ENCODE measurements at places on chromosomes 7 and 10. TPM values are rescaled to one million over a fixed set of nuclear protein-coding genes. Genes with fewer than 3 reads are reported as not detected.

Gene PGAM2
- total RNA-seq, result 0.13 TPM

Gene SLK
- total RNA-seq, result 47.6 TPM

Gene PRKCQ
- not detected for total RNA-seq

DNA sequence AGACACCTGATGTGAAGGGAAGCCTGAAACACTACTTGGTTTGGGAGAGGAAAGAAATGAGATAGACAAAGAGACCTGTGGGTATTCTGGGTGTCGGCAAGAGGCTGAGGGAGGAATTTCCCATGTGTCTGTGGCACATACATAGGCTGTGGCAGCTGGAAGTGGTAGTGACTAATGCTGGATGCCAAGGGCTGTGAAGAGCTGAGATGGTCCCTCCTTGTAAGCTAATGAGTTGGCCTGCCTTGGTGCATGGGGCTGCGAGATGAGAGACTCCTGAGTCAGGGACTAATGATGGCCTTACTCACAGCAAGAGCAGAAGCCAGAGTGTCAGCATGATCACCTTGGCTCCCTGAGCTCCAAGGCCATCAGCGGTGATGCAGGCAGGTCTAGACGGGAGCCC lies 119.0 kb upstream of the EEPD1 start:
- H3K27ac ChIP-seq, result no peak overlapping the region
- no peaks in the 10 kb centered on the region for H3K36me3 ChIP-seq
- H3K27me3 ChIP-seq, result no peaks in the 10 kb centered on the region
- H3K4me1 ChIP-seq, result peaks cover 10% of the 10 kb centered on the region
- H3K4me3 ChIP-seq, result no peak overlapping the region
- DNase-seq, result no peak

DNA sequence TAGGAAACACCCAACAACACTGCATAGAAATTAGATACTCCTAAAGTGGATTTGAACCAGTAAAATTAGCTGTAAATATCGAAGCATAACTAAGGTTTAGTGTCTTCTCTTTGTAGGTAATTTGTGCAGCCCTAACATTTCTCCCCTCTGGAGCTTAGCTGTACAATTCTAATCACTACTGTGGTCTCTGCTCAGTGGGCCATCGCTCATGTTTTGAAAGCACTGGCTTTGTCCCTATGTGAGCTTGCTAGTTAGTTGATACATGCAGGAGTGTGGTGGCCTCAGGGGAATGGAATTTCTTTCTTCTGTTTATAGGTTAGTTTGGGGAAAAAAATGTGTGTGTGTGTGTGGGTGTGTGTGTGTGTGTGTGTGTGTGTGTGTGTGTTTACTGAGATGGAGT lies 373.1 kb downstream of the DPP6 start:
- H3K4me1 ChIP-seq, result no peaks in the 10 kb centered on the region
- no peaks in the 10 kb centered on the region for H3K27me3 ChIP-seq
- no peak for DNase-seq
- H3K4me3 ChIP-seq, result no peak overlapping the region
- H3K36me3 ChIP-seq, result no peaks in the 10 kb centered on the region

DNA sequence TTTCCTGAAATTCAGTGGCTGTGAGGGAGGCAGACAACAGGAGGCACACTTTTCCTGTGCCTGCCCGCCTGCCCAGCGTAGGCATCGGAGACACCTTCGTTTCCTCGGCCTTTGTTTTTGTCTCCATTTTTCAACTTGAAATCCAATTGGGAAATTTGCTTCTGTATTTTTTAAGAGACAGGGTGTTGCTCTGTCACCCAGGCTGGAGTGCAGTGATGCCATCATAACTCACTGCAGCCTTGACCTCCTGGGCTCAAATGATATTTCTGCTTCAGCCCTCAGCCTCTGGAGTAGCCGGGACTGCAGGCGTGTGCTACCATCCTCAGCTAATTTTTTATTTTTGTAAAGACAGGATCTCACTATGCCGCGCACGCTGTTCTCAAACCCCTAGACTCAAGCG lies 116.8 kb downstream of the CYTH3 start:
- H3K4me1 ChIP-seq, result no peaks in the 10 kb centered on the region
- H3K27me3 ChIP-seq, result no peaks in the 10 kb centered on the region
- H3K4me3 ChIP-seq, result no peak overlapping the region
- DNase-seq, result no peak
- H3K27ac ChIP-seq, result no peak overlapping the region
- H3K36me3 ChIP-seq, result peaks cover 94% of the 10 kb centered on the region

DNA sequence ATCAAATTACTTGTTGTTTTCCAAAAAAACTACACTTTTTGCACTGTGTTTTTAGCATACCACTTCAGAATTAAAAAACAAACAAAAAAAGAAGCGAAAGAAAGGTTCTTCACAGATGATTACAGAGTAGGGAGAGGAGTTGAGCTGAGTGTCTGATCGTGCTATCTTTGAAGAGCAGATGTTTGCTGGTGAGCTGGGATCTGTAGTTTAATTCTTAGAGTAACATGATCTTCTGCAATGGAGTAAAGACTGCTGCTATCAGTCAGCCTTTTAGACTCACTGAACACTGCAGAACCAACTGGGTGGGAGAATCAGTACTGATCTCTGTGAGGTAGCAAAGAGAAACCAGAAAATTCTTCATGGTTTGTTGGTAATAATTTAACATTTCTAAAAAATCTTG lies 1197.8 kb upstream of the SORCS1 start:
- H3K36me3 ChIP-seq, result no peaks in the 10 kb centered on the region
- no peak overlapping the region for H3K27ac ChIP-seq

- H3K27me3 ChIP-seq, result no peaks in the 10 kb centered on the region
- DNase-seq, result no peak
- H3K27ac ChIP-seq, result no peak overlapping the region
- H3K36me3 ChIP-seq, result no peaks in the 10 kb centered on the region
These were observed 34.9 kb downstream of the ASAH2 start for GRCh38 chr10:50216418-50216817.

All from SJSA1 (cell line).